Memory B cell (primary cell): ENCODE measurements at places on chromosomes 2 and 18.

DNA sequence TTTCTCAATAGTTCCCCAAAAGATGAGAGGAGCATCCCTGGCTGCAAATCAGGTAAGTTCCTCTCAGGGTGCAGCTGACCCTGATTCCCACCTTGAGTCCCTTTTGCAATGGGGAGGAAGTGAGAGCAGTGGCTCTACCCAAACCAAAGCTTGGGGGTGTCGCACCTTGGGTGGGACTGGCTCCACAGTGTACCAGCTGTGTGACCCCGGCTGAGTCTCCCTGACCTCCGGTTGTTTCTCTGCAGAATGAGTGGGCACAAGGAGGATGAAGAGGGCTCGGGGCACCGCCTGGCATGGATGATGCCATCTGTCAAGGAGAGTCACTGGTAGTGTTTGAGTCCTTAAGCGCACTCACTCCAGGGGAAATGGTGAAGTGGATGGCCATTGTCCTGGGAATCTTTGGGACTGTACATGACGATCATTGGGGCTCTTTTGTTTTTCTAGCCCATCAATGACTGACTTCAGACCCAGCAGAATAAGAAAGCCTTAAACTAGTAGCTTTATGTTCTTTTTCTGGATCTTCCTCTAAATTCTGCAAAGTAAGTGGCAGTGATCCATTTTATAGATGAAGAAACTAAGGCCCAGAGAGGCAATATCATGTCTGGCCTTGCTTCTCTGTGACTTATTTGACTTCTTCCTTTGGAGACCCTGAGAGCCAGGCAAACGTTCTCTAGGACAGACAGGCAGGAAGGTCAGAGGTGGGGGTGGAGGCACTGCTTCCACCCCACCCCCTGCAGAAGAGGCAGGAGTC is 106.3 kb upstream of the ST3GAL5 start:
- DNase-seq: no peak

- no peak for DNase-seq
Observed at GRCh38 chr2:208595386-208596275, 189.0 kb downstream of the PTH2R start.

GRCh38 chr2:224157655-224158054 is 118.6 kb upstream of the SERPINE2 start:
- DNase-seq: no peak

- DNase-seq: no peak
Observed at GRCh38 chr18:31268985-31269406, 49.0 kb upstream of the DSG1 start.

DNA sequence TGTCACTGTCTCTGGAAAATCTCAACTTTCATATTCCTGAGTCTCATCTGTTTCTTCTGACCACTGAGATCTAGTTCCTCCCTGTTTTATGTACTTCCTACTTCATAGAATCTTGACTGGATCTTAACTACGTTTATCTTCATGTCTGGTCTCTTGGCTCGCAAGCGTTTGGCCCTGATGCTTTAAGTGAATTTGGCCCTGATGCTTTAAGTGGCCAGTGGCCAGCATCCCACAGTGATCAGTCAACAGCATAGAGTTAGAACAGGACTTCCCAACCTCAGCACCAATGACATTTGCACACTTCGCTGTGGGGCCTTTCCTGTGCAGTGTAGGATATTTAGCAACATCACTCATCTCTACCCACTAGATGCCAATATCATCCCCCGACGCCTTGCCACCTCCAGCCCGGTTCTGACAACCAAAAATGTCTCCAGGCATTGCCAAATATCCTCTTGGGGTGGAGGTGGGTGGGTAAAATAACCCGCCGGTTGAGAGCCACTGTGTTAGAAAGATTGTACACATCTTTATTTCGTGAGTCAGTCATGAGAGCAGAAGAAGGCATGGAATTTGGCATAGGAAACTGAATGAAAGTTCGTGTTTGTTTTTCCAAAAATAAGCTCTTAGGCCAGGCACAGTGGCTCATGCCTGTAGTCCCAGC is 12.2 kb downstream of the TM4SF20 start:
- no peak for DNase-seq

- DNase-seq: peak; percentile 6
Observed at GRCh38 chr2:72142570-72143440, 4.9 kb downstream of the CYP26B1 start.

DNA sequence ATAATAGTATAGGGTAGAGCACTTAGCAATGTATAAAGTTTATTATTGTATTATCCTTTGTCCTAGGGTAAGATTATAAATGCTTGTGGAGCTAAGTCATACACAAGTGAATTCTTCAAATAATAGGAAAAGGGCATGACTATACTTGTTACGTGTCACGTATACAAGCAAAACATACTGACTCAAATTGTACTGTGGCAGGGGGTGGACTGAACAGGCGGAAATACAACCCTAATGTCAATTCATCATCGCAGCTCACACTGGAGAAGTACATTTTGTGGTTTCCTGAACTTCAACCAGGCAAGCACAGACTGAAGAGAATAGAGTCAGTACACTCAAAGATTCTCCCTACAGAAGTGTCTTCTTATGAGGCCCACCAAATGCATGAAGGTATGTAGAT is 201.0 kb downstream of the MBD2 start:
- DNase-seq: no peak

GRCh38 chr2:75523313-75524275 is 37.1 kb downstream of the EVA1A start:
- DNase-seq: no peak

DNA sequence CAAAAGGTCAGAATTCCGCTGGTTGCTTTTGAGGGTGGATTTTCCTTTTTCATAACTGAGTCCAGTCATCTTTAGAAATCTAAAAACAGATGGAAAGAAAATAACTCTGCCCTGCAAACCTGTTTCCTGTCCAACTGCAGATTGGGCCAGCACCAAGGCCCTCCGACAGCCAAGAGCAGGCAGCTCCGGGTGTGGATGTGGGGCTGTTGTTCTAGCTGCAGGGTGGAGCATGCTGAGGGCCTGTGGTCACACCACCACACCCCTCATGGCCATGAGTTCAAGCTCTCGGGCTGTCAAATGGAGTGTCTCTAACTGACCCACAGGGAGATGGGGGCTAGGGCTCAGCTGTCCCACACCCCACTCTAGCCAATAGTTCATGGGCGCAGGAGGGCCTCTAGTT is 69.3 kb upstream of the BZW1 start:
- DNase-seq: no peak

- no peak for DNase-seq
Observed at GRCh38 chr2:45237850-45238542, 228.7 kb upstream of the SIX2 start.

- DNase-seq: no peak
Observed at GRCh38 chr18:57043241-57043640, 103.6 kb upstream of the BOD1L2 start.

GRCh38 chr2:54372361-54372760 is 83.8 kb upstream of the SPTBN1 start:
- DNase-seq: no peak

- peak; percentile 71 for DNase-seq
Observed at GRCh38 chr2:31138037-31138962, at the start of gene GALNT14. Gene GALNT14 (minus strand): TSS chr2:31138440. CDS start chr2:31138086, 354 bp downstream.

- DNase-seq: no peak
Observed at GRCh38 chr18:35458677-35459441, 38.9 kb downstream of the INO80C start.

GRCh38 chr18:26422472-26423162 is 125.7 kb downstream of the KCTD1 start:
- DNase-seq: no peak

DNA sequence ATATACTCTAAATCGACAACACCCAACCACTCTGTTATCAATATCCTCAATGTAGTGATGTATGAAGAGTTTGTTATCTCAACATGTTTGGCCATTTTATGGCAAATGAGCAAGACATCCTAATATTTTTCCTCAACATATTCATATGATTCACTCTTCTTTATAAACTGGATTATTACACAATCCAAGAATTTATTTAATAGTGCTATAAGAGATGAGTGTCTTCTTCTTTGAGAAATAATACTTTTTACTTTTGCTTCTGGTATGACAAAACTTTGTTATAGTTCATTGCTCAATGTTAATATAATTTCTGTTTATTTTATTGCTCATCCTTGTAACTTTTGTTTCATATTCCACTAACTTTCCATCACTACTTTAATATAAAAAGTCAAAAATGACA is 44.3 kb downstream of the SCN9A start:
- DNase-seq: no peak

DNA sequence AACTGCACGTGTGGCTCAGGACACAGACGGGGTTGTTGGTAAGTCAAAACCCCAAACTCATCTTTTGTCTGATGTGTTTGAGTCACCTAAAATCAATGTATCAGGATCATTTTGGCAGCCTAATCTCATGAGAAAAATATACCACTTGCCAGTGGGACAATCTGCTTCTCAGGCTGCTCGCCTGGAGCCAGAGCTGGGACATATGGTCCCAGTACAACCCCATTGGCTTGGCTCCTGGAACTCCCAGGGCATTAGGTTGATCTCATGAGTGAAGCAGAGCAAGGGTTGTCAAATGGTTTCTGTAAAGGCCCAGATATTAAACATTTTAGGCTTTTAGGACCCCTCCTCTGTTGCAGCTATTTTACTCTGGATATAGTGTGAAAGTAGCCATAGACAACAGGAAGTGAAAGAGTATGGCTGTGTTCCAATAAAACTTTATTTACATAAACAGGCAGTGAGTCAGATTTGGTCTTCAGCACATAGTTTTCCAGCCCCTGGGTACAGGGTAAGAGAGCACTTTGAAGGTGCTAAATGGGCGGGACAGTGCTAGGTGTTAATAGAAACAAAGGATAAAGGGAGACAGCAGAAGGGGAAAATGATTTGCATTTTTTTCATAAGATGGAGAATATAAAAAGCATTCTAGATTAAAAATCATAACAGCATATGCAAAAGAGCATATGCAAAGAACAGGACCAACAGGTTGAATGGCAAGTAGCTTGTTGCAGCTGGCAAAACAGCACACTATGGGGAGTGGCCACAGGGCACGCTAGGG is 290.8 kb downstream of the KCNS3 start:
- no peak for DNase-seq

DNA sequence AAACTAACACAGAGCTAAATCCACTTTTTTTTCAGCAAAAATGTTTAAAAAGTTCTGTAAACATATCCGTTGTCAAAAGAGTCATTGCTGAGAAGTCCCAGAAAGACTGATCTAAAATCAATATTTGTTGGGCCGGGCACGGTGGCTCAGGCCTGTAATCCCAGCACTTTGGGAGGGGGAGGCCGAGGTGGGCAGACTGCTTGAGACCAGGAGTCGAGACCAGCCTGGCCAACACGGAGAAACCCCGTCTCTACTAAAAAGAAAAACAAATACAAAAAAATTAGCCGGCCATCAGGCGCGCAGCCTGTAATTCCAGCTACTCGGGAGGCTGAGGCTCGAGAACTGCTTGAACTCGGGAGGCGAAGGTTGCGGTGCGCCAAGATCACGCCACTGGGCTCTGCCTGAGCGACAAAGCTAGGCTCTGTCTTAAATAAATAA is 1.4 kb downstream of the OLA1 start:
- no peak for DNase-seq

DNA sequence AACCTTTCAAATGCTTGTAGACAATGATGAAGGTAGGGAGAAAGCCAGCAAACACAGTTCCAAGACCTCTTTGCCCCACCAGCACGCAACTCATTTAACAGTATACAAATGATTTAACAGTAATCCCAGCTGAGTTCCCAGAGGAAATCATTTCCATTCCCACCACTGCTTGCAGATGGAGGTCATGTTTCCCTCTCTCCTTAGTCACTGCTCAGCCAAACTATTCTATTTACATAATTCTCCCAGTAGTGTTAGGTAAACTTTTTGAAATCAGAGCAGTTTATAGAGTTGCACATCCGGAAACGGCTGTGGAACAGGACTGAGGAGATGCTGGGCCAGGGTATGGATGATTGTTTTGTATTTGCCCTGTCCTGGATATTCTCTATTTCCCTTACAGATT is 328.5 kb downstream of the FIGN start:
- DNase-seq: no peak

DNA sequence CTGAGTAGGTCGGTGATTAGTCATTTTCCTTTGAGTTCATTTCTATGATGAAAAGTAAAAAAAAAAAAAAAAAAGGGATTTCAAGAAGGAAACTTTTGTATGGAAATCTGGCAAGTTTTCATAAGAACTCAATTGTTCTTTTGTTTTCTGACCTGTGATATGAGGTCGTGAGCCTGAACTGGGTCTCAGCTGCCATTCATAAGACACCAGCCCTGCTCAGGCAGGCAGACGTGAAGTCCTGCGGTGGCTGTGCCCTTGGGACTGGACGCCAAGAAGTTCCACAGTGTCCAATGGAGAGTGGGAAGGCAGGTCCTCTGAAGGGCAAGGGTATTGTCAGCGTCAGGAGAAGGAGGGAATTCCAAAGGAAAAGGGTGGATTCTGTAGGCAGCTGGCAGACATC is 183.9 kb downstream of the NCK2 start:
- no peak for DNase-seq

- no peak for DNase-seq
Observed at GRCh38 chr2:26461601-26462023, 16.3 kb downstream of the OTOF start.
